HS-5 (cell line): ENCODE measurements at places on chromosomes 6 and 20.
A peak's percentile ranks its signal among the peaks of the same experiment; 100 is the strongest.

DNA sequence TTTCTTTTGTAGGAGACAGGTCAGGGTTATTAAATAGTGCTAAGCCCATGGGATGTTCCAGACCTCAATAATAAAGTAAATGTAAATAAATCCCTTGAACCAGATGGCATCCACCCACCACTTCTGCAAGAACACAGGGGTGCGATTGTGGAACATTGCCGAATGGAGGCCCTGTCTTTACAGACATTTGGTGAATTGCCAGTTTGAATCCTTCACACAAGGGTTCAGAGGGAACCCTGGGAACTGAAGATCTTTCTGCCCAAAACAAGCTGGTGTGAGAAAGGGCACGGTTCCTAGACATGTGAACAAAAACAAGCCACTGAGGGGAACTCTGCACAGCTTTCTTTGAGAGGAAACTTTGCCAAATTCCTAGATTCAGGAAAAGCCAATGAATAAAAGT, 30.2 kb upstream of the RNF8 start:
- DNase-seq, result no peak

- no peak for DNase-seq
Measured at GRCh38 chr6:32979720-32980487, 11.5 kb downstream of the BRD2 start.

DNA sequence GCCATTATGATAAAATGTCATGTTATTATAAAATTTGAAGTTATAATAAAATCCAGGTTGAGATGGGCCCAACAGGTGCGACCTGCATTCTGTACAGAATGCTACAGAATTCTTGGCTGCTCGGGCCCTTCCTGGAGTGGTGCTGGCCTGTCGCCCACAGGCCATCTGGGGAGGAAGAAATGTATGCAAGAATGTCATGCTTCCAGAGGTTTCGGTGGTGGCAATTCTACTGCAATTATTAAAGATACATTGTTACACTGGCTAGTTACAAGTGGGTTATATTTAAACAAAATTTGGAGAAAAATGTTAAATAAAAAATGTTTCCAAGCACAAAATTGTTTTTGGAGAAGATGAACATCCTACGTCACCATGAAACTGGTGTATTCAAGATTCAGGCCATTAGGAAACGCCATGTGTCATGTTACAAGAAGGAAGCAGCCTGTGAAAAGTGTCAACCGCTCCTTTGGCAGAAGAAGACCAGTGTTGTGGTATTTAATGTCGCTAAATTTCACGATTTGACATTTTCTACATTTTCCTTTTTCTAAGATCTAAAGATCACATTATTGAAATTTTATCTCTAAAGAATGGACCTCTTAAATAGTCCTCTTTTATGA, 7.1 kb downstream of the RAMACL start:
- DNase-seq, result no peak

DNA sequence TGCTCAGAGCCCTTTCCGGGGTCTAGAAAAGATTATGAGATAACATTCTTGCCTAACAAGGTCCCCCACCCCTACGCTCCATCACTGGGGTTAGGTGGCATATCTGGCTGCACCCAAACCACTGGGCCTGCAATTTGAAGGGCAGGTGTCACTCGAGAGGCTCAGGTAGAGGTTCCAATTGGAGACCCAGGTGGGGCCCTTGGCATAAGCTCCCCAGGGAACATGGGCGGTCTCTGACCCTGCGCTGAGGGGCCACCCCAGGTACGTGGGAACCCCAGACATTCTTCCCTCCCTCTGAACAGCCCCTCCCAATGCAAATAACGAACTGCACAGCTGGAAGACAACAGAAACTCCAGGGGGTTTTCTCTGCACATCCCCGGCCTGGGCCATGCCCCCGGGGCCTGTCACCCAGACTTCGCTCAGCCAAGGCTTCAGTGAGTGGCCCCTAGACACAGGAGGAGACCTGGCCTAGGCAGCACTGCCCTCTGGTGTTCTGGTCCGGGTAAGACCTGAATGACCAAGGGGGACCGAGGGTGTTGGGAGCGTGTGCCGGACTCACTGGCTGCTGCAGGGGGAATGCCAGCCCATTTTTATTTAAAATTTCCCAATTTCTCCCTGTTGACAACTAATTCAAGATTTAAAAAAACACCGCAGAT, 47.5 kb downstream of the DSTN start:
- DNase-seq, result no peak

DNA sequence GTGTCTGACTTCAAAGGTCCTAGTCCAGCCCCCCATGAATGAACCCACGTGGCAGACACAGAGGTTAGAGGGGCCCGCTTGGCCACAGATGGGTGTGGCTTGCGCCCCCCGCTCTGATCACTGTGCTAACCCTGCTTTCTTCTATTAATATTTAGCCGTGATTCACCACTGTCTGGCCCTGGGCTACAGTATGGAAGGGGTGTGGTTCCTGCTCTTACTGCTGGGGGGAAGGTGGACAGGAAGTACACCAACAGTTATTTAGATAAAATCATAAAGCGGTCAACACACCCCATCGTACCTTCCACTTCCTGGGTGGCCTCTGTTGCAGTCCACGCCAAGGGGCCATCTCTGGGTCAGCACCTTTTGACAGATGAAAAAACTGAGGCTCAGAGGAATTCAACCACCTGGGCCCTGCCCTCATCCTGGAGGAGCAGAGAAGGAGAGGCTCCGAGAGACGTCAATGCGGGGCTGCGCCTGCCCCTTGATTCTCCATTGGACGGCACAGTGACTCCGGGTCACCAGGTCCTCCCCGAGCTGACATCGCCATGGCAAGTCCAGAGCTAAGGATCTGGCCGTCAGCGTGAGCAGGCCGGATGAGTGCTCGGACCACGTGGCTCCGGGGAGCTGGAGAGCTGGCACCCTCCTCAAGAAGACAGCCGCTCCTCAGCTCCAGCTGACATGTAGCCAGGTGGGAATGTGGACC, 206.3 kb downstream of the PREX1 start:
- peak; percentile 55 for DNase-seq
